ENCODE measurements at places on chromosomes 3 and 15.

DNA sequence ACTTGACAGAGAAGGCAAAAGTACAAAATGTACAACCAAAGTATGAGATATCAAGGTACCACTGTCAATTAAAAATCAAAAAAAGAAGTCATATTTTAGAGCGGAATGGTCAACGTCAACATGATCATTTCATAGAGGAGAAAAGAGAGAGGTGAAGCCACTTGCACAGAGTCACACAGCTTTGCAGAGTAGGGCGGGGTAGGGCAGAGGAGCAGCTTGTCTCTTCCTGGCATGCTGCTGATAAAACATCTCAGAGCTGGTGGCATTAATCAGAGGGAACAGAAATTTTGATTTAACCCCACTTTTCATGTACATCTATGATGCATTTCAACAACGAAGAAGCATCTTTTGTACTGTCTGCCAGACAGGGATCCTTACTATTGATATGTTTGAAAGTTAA lies 5.2 kb upstream of the IGF1R start:
- DNase-seq, result no peak

DNA sequence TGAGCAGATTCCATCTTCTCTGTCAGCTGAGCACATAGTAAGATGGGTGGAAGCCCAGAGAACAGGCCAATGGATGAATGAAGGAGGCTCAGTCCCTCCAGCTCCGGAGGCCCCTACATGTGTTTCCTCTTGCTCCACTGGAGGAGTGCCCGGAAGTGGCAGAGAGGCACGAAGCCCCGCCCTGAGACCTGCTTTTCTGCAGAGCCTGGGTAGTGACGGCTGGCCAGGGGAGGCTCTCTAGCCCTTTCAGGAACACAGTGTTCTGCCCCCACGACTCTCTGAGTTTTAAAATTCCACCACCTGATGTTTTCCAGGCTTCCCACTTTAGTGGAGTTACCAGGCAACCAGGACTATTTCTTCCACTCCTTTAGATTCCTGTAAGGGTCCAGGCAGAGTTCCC lies 149.4 kb upstream of the SLC6A11 start:
- DNase-seq, result peak; percentile 35

- DNase-seq, result no peak
These were observed 12.0 kb downstream of the C15orf40 start for GRCh38 chr15:82999426-82999825.

GRCh38 chr3:149702691-149703441 lies 45.0 kb upstream of the WWTR1 start:
- no peak for DNase-seq

- DNase-seq, result peak; percentile 21
These were observed 78.8 kb upstream of the PRR23C start for GRCh38 chr3:139123377-139124095.

- DNase-seq, result no peak
These were observed 360.6 kb upstream of the SGO1 start for GRCh38 chr3:20546636-20547035.

DNA sequence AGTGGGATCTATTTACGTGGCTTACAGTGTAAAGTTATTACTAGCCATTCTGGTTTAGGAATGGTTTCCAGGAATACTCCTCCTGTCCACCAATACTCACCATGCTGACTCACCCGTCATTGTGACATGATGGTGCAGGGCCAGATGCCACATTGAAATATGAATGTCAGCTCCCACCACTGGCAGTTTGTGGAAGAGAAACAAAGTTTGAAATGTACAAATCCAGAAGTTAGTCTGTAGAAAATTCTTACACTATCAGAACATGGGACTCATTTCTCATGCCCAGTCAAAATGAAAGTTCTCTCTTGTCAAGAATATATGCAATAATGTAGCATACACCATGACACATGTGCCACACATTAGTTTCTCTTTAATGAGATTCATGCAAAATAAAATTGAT lies 14.4 kb upstream of the TSPAN3 start:
- DNase-seq, result no peak

- DNase-seq, result no peak
These were observed 15.0 kb downstream of the TAGLN3 start for GRCh38 chr3:112013784-112014143.

DNA sequence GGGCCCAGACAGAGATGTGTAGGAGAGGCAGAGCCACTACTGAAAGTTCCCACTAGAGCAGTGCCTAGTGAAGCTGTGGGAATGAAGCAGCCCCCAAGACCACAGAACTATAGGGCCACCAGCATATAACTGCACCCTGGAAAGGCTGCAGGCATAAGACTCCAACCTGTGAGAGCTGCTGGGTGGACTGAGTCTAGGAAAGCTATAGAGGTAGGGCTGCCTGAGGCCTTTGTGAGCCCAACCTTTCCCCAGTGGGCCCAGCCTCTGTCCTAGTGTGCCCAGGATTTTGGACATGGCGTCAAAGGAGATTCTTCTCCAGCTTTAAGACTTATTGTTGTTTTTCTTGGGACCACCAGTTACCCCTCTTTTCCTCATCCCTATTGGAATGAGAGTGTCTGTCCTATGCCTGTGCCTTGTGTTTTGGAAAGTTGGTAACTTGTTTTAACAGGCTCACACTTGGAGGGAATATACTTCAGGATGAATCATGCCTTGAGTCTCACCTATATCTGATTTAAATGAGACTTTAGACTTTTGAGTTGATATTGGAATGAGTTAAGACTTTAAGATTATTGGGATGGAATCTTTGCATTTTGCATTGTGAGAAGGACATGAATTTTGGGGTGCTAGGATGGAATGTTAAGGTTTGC lies 28.1 kb downstream of the SLMAP start:
- DNase-seq, result no peak

- no peak for DNase-seq
These were observed 203.6 kb downstream of the ROBO1 start for GRCh38 chr3:79564192-79564591.

DNA sequence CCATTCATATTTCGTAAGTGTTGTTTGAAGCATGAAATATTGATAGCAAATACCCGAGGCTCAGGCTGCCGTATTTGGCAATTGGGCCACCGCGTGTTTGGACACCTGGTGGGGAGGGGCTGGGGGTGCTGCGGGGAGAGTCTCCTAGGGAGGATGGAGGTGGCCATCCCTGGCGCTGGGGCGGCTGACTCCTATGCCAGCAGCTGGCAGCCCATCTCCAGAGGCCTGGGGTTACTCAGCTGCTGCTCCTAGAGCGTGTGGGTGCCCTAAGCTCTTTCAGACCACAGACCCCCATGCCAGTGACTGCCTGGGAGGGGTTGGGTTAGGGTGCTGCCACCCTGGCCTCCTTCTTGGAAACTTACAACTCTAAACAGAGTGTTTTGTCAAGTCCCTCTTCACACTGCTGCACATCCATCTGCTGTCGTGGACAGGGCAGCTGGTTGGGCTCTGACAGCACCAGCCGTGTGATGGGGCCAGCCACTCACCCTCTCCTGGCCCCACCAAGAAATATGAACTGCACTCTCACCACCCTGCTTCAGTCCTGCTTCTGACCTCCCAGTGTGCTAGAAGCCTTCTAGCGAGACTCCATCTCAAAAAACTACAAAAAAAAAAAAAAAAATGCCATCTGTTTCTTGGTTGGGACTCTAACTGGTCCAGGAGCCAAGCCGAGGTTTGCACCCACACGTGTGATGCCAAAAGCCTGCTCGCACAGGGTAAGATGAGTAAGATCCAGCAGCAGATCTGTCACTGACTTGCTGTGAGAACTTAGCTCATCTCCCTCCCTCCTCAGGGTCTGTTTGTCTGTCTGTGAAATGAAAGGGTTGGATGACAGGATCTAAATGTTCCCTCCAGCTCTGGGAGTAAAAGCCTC lies 156.2 kb downstream of the MEGF11 start:
- no peak for DNase-seq

DNA sequence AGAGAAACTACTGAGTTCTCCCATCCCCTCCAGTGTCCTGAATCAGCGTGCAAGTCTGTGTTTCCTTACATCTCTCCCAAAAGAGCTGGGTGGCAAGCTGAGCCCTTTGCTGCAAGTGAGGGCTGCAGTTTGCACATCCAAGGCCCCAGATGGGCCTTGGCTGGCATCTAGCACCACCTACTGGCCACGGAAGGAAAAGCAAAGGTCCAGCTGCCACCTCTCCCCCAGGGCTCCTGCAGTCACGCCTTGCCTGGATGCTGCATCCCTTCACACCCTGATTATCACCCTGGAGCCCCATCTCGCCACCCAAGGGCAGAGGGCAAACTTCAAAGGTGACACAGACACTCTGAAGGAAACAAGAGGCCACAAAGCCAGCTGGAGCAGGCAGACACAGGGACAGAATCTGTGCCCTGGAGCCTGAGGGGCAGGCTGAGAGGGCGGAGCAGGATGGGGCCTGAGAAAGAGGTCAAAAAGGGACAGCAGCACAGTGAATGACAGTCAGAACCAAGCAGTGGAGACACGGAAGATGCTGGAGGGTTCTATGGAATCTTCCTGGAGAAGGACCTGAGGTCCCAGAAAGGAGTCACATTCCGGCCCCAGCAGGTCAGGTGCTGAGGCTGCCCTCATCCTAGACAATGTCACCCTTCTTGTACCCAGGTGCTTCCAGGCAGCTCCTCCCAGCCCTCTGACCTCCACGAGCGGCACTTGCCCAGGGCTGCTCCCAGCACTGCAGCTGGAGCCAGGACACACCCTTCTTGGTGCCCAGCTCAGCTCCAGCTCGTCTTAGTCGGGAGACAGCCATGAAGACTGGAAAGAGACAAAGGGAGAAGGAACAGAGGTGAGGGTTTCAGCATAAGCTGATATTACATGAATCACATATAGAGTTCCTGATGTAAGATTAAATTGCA lies 18.3 kb upstream of the NTRK3 start:
- DNase-seq, result peak; percentile 2

DNA sequence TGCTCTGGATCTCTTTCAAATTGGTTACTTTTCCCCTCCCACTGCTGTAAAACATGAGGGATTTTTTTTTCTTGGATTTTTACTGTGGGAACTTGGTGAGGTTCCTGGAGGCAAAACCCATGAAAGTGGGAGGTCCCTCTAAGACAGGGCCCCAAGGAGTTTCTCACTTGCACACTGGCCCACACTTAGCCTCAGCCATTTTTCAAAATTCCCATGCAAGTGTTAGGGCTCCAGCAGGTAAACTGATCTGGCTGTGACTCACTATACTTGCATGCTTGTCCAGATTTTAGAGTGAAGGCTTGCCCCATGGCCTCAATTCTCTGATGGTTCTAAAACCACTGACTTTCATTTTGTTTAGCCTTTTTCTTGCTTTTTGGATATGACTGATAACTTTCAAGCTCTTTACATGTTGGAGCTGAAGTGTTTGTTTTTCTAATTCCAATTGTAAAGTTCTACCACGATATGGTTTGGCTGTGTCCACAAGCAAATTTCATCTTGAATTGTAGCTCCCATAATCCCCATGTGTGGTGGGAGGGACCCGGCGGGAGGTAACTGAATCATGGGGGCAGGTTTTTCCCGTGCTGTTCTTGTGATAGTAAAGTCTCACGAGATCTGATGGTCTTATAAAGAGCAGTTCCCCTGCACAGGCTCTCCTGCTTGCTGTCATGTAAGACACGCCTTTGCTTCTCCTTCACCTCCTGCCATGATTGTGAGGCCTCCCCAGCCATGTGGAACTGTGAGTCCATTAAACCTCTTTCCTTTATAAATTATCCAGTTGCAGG lies 37.7 kb downstream of the MCCC1 start:
- no peak for DNase-seq

GRCh38 chr3:141368925-141369794 lies 856 bp downstream of the ZBTB38 start:
- no peak for DNase-seq

DNA sequence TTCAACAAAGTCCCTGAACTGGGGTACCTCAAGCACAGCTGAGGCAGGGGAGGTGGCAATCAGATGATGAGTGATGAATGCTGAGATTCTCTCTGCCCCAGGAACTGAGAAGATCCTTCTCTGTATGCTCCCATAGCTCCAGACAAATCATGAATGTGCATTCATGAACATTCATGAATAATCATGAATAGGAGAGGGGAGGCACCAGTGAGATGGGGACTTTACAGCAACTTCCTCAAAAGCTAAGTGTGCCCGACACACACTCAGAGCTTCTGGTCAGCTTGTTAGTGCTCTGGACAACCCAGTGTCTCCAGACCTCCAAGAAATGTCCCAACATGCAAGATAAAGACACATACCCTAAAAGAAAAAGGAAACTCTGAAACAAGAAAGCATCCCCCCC lies 24.3 kb downstream of the LRRC2 start:
- DNase-seq, result no peak

DNA sequence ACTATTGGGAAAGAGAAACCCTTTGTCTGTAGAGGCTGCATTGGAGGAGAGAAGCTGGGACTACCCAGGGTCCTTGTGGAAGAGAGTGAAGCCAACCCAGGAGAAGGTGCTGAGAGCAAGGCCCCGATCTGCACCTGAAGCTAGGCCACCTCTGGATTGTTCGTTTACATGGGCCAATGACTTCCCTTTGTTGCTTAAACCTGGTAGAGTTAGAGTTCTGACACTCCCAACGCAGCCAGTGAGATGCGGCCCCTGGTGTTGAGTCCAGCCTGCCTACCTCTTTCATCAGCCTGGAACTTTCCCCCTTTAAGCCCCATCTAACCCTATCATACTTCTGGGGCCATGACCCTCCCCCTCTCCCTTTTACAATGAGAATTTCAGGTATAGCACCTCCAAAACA lies 30.8 kb downstream of the CCDC13 start:
- DNase-seq, result no peak

DNA sequence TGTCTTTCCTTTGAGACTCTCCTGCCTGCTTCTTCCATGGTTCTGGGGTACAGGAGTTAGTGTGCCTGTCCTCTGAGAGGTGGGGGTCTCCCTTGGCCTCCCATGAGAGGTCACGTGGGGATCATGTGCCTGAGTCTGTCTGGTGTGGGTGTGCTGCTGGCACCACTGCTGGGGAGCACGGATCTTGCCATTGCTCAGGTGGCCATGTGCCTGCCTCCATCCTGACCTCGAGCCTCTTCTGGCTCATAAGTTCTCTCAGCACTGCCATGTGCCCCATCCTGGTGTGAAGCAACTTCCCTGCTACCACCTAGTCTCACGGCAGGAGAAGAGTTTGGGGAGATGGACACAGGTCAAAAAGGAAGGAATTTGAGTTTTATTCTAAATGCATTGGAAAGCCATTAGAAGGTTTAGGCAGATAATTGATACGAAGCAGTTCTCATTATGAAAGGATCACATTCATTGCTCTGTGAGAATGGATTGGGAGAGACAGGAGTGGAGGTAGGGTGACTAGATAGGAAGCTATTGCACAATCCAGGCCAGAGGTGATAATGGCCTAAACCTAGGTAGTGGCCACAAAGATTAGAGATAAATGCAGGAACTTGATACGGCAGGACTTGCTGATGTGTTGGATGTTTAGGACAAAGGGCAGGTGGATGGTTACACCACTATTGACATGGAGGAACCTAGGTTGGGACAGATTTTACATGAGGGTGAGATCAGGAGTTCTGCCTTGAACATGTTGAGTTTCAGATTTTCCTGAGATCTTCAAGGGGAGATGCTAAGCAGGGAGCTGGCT lies 173.0 kb upstream of the RORA start:
- no peak for DNase-seq

- DNase-seq, result no peak
These were observed 5.5 kb downstream of the B4GALT4 start for GRCh38 chr3:119235151-119235550.

DNA sequence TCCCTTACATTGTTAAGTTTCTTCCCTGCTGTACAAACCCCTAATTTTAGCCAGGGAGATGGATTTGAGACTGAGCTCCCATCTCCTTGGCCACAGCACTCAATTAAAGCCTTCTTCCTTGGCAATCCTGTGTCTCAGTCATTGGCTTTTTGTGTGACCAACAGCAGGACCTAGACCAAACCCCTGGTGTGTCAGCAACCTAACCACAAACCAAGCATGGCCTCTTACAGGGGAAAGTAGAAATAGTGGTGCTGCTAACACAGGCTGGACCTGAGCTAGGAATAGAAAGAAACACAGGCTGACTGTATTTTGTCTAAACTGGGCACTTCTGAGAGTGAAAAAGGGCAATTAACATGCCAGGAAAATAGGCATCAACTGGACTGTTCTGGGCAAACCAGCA lies 37.9 kb downstream of the PPCDC start:
- DNase-seq, result no peak
